Karpas-422 (cell line): ENCODE measurements at places on chromosomes 13 and 19.

DNA sequence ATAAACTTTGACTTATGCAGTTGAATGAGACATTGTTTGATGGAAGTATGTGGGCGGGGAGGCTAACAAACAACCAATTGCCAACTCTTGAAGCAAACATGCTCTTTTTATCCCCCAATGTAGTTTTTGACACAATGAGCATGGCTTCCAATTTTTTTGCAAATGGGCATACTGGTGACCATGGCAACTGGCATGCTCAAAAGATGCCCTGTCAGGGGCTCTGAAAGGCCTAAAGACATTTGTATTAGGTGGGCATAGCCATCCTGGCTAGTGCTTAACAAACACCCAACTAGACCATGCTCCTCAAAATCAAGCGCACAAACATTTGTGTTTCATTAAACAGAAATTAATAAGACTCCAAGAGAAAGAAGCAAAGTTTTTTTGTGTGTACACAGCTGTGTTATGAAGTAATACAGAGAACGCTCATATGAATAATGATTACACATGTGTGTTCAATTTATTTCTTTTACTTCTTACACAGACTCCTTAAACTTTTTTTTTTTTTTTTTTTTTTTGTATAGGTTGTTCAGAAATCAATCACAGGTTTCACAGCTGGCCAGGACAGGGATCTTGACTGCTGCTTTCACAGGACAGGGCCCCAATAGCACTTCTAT is 95.6 kb downstream of the DLEU7 start:
- DNase-seq, result no peak

DNA sequence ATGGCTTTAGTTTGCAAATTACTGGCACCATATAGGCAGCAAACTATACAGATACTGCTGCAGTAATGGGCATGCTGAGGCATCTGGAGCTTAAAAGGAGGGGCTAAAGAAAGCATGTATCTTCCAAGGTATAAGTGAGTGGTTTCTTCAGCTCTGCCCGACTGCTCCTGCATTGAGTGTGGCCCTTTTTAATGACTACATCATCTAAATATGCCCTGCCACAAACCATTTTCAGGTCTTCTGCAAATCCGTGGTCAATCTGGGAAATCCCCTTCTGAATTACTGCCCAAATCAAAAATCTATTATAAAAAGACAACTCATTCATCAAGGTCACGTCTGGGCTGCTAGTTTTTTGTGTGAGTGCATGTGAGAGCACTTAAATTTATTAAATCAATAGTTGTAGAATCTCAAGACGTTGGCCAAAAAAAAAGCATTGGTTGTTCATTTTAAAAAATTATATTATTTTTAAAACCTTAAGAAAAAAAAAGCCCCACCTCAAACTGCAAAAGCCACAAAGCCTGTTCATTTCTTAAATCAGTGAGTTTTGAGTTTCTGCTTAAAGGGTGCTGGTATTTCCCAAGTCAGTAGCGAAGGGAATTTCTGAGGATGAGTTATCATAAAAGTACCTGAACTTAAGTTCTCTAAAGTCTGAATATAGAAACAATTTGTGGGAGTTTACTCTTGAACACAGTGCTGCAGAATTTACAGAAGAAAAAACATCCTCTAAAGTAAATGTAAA is 16.3 kb downstream of the LCP1 start:
- peak; percentile 81 for DNase-seq

DNA sequence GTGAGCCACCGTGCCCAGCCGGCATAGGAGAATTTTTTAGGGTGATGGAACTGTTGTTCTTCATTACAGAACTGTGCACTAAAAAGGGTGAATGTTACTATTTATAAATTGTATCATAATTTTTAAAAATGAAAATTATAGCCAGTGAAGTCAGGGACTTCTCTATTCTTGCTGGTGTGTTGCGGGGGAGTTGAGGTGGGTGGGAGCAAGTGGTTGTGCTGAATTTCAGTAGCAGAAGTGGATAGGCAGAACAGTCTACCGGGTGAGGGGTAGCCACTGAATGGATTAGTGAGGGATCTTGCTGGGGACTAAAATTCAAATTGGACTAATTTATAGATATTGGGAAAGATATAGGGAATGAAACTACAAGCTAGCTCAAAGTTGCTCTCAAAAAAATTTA is 74.0 kb downstream of the CAB39L start:
- DNase-seq, result peak; percentile 67

- no peak for DNase-seq
These were observed 72.0 kb downstream of the ALOX5AP start for GRCh38 chr13:30807392-30807791.

DNA sequence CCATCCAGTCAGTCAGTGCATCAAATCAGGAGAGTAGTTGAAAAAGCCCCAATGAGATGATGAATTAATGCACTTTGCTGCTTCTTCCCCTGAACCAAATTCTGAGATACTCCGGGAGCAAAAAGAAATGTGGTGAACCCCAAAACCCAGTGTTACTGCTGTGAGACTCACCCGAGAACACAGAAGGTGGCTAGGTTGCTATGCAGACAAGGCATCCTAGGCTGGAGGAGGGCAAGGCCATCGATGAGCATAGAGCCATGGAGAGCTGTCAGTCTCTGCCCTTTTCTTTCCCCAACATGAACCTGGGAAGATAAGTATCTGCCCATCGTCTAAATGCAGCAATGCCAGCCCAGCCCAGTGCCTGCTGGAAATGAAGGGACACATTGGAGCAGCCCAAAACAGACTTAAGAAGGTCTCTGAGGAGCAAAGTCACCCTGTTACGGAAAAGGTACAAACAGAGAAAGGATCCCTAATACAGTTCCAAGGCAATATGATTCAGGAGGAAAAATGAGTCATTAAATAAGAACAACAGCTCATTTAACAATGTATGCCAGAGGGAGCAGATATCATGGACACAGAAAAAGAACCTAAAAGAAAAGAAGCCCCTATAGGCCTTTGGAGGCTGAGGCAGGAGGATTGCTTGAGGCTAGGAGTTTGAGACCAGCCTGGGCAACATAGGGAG is 272.0 kb downstream of the FOXO1 start:
- DNase-seq, result no peak

GRCh38 chr13:108711386-108711785 is 82.0 kb downstream of the MYO16 start:
- no peak for DNase-seq

DNA sequence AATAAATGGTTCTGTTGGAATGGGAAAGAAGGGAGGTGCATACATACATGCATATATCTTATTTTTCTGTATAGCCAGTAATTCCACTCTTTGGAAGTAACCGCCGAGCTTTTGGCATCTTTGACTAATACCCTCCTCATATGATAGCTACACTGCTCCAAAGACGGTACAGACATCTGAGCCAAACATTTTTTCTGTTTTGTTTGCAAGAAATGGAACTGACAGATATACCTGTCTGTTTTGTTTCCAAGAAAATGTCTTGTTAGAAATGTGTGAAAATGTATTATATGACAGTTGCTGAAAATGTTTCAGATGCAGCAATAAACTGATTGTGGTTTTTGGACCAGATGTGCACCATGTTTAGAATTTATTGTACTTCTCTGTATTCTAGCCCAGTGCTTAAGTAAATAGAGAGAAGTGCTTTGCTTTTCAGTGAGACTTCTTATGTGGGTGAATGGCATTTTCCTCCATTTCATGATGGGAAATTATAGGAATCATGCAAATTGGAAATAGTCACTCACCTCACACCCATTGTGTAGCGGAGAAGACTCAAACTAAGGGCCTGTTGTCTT is 396.9 kb downstream of the KCNRG start:
- no peak for DNase-seq

GRCh38 chr13:106500445-106500844 is 35.0 kb downstream of the EFNB2 start:
- no peak for DNase-seq

DNA sequence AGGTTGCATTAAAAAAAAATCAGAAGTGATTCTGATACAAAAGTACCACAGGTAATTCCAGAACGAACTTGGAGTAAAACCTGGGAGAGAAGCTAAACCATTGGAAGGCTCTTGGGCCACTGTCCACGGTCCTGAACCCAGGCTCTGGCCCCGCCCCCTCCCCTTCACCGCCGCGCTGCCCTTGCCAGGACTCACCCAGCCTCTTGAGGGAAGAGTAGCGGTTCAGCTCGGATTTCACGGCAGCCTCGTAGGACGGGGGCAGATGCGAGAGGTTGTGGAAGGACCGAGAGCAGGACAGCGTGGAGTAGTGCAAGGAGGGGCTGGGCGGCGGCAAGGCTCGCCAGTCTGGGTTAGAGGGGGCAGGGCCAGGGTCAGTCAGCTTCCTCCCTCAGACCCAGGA is 5.7 kb downstream of the SHISA7 start:
- DNase-seq, result peak; percentile 83

DNA sequence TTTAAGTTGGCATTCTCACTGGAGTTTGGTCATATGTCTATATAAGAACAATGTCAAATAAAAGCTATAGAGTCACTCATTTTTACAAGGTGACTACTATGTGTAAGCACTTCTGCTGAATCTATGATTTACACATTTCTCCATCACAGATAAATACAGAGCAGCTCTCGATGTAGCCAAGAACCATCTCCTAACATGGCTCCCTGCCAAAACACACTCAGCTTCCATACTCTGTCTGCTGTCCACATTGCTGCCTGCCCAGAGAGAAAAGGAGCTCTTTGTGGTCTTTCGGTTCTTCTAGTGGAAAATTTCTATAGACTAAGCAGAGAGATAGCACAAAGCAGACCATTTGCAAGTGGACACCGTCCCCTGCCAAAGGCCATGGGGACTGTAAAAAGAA is 190.9 kb upstream of the KLF12 start:
- no peak for DNase-seq
